ENCODE measurements at places on chromosomes 5 and 9.

DNA sequence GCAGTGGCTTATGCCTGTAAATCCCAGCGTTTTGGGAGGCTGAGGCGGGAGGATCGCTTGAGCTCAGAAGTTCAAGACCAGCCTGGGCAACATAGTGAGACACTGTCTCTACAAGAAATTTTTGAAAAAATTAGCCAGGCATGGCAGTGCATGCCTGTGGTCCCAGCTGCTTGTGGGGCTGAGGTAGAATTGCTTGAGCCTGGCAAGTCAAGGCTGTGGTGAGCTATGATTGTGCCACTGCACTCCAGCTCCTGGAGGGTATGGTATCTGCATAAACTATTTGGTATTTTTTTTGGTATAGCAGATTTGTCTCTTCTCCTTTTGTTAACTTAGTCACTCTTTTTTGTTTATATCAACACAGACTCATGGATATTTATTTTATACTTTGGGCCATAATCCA lies 61.5 kb upstream of the TEX48 start:
- no peak for DNase-seq

DNA sequence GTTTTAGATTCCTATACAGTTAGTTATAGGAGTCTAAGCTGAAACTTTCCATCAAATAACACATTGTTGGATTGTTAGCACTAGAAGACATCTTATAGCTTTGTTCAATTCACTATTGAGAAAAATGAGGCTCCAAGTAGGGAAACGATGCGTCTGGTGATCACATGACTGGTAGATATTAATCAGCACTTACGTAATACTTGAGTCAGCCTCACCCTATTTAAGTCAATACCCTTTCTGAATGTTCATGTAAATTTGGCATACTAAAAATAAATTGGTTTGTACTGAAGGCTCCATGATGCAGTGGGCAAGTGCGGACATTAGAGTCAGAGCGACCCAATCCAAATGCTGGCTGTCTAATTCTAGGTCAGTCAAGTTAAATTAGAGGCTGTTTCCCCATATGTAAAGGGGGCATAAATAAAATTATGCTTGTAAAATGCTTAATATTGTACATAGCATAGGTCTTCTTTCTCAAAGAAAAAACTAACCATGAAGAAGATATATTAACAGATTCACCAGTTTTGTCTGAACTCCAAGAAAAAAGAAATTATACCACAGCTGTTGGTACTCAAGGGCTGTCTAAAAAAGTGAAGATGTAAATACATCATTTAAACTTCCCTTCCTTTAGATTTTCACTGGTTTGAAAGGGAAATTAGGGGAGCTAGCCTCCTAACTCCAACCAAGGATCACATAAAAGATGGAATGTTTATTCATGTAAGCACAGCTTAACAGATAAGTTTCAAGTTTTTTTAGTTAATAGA lies 406.6 kb upstream of the TLE4 start:
- DNase-seq = no peak

DNA sequence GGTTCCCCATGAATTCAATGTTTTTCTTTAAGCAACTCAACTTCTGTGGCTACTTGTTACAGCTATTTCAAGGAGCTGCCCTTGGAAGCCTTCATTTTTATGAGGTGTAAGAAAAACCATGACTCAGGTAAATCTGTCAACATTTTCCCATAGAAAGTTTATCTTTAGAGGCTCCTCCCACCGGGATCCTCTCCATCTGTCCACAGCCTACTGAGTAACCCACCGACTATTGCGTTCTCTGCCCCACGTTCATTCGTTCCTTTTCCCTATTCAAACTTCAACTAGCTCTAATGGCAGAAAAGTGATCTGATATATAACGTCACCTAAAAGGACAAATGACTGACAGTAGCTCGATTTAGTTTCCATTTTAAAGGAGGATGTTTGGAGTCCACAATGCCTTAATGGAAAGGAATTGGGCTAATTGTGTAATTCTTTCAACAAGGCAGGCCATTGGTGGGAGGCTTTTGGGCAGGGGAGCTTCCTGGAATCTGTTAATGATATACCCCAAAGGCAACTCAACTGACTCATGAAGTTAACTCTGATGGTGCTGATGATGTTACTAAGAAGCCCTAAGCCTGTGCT lies 29.3 kb upstream of the NR3C1 start:
- no peak for DNase-seq

DNA sequence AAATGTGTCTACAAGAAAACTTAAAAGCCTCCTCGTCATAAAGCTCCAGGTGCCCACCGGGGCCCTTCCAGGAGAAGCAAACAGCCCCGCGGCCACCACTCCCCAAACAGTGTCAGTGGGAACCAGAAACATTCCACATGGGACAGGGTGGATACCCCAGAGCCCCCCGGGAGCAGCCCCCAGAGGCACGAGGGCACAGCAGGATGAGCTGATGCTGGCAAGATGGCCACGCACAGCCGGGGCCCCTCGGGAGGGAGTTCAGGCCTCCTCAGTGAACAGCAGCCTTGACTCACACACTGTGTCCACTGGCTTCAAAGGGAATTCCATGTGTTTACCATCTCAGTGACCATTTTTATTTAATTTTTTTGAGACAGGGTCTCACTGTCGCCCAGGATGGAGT lies 10.5 kb downstream of the EXD3 start:
- DNase-seq = no peak

GRCh38 chr5:103605277-103605676 lies 42.7 kb upstream of the NUDT12 start:
- DNase-seq = no peak
